Stimulated activated CD4-positive, alpha-beta T cell treated with anti-CD3 and anti-CD28 coated beads, Interleukin-1b, Interleukin-23, amount 100 ng/mL, for 1 hour (primary cell): ENCODE measurements at places on chromosomes 1 and 21.

- no peak for DNase-seq
Observed at GRCh38 chr1:183110326-183110880, 75.7 kb upstream of the LAMC2 start.

- DNase-seq = peak; percentile 27
Observed at GRCh38 chr1:206658264-206658980, 23.1 kb downstream of the DYRK3 start.

DNA sequence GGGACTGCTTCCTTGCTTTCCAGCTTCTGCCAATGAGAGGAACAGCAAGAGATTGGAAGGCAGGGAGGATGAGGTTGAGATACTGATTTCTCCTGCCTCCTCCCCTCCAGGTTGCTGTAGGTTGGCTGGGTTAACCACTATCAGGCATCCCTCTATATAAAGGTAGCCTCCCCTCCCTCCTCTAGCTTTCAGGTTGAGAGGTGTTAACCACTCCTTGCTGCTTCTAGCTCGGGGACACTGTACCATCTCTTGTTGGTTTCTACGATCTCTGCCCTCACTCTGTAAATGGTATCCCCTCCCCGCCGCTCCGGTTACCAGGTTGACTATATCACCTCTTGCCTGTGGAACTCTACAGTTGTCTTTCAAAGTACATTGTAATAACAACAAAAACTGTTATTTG is 16.7 kb downstream of the LPAR3 start:
- no peak for DNase-seq

GRCh38 chr1:30995990-30996612 is 69.4 kb downstream of the PUM1 start:
- DNase-seq = no peak

- no peak for DNase-seq
Observed at GRCh38 chr1:184684285-184685074, 70.2 kb downstream of the EDEM3 start.

DNA sequence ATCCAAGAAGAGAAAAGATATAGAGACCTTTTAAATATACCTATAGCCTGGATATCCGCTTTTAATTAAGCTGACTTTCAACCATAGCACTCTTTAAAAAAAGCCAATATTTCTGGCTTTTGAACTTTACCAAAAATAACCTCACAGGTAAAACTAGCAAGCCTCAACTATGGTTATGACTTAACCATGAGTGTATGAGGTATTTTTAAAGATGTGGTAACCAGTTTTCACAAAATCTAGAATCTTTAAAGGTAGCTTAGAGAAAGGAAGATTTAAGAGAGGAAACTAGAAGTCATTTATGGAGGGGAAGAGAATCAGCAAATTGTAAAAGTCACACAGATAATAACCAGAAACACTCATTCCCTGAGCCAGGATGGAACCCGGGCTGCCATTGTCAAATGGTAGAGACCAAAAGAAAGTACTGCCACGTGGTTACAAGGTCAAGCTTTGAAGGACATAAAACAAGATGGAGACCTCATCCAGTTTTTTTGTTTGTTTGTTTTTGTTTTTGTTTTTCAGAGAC is 288.4 kb upstream of the RGS18 start:
- DNase-seq = no peak

DNA sequence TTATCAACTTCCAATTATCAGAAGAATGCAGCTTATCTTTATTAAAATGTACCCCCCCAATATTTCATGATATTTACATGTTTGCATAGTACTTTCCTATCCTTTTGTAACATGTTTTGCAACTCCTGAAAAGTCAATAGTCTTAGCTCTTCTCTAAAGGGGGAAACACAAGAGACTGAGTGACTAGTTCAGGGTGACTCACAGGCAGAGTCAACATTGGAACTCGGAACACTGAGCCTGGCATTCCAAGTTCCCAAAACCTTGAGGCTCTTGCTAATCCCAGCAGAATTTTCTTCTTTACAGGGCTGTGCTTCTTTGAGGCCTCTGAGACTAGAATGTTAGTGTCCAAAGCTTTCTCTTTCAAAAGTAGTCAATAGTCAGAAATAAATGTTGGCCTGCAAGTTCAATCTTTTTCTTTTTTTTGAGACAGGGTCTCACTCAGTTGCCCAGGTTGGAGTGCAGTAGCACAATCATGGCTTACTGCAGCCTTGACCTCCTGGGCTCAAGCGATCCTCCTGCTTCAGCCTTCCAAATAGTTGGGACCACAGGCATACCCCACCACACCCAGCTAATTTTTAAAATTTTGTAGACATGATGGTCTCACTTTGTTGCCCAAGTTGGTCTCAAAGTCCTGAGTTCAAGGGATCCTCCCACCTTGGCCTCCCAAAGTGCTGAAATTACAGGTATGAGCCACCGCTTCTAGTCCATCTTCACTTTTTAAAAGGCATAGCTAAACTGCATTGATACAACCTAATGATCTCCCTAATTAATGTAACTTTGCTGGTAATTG is 37.5 kb downstream of the ZNF281 start:
- no peak for DNase-seq

DNA sequence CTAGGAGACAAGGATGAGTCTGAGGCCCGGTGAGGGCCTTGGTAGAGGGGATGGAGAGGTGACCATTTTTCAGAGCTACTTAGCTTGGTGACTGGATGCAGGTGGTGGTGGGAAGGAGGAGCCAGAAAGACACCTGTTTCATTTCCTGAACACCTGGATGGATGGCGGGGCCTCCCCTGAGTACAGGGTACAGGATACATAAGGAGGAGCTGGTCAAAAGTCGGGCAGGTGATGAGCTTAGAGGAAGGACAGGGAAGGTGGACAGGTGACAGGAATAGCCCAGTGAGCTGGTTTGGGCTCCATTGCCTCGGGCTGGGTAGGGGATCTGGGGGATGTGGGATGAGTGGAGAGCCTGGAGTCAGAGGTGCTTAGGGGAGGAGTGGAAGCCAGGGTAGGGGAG is 6.3 kb downstream of the FAAH start:
- no peak for DNase-seq

- DNase-seq = no peak
Observed at GRCh38 chr1:218527737-218528136, 182.6 kb downstream of the TGFB2 start.

GRCh38 chr1:26225033-26225831 is 8.8 kb upstream of the CEP85 start:
- no peak for DNase-seq

DNA sequence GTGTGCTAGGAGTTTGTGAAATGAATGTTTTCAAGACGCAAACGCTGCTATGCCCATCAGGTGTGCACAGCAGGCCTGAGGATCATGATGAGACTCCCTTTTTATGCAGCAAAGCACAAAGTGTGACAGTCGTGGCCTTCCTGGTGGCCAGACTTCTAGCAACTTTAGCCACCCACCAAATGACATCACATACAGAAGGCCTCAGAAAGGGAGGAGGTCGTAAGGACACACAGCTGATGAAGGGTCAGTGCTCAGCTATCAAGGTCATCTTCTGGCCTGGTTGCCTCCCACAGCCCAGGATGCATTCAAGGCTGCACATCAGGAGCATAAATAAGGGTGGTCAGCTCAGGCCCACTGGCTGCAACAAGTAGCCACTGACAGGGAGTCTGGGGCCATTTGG is 36.6 kb downstream of the BMP8A start:
- no peak for DNase-seq

GRCh38 chr1:61444288-61444687 is 280.7 kb downstream of the TM2D1 start:
- no peak for DNase-seq

DNA sequence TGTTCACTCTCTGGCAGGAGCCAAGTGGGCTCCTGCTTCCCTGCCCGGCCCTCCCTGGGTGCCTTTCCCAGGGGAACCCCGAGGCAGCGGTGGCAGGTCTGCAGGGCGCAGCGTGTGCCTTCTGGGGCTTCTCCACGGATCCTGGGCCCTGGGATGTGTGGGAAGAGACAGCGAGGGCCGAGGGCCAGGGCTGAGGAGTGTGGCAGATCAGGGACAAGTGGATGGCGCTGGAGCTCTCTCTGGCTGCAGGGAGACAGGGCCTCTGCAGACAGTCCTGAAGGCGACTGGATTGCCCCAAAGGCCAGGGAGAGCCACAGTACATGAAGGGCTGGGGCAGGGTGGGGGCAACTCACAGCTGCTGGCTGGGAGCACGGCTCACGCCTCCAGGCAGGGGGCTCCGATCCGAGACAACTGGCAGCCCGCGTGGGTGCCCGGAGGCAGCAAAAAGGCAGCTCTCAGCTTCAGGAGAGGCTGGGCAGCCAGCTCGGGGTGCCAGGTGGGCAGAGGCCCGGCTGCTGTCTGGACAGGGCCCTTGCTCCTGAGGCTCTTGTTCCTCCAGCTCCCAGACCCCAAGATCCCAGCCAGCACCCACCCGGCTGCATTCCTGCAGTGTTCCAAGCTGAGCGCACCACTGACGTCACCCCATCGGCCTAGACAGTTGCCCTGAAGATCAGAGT is 16.0 kb downstream of the MORN1 start:
- no peak for DNase-seq

DNA sequence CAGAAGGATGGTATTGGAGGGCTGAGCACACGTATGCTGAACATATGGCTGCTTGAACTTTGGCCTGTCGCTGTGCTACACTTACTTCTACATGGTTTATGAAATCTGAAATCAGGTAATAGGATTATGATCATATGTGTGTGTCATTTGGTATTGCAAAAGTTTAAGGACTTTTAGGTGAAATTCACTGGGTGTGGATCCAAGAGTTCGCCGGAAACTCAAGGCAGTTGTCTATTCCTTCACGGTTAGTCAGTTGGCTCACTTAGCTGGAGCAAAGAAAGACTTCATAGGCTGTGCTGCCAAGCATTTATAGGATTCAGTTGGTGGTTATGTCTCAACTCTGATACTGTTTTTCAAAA is 927 bp downstream of the UAP1 start:
- DNase-seq = no peak

GRCh38 chr1:4179914-4180735 is 280.1 kb upstream of the C1orf174 start:
- DNase-seq = no peak

DNA sequence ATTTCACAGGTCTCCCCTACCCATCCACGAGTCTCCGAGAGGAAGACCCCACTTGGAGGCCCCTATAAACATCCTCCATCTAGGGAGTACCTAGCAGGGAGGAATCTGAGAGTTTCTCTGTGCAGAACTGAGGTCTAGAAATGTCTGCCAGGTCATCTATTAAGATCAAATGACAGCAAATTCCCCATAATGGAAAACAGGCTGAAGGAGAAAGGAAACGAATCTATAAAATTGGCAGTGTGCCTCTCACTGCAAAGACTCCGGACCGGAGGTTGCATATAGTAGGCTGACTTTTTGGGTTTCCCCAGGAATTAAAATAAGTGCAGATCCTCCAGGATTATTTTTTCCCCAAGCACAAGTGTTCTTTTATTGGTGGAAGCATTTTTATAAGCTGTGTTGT is 57.7 kb downstream of the NMNAT2 start:
- DNase-seq = no peak

GRCh38 chr1:185406691-185407009 is 89.6 kb upstream of the IVNS1ABP start:
- DNase-seq = no peak

DNA sequence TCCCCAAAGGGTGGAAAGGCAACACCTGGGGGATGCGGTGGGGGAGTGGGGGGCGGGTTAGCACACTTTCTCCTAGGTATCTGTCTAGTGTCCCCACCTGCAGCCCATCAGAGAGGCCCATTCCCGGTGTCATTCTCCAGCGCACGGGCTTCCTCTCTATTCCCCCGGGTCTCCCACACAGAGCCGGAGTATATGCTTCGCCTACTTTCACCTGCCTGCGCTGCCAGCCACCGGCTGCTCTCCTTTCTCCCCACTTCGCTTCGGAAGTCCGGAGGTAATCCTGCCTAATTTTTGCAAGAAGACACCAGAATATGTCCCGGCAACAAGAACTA is 852 bp downstream of the RGS7 start:
- DNase-seq = no peak

DNA sequence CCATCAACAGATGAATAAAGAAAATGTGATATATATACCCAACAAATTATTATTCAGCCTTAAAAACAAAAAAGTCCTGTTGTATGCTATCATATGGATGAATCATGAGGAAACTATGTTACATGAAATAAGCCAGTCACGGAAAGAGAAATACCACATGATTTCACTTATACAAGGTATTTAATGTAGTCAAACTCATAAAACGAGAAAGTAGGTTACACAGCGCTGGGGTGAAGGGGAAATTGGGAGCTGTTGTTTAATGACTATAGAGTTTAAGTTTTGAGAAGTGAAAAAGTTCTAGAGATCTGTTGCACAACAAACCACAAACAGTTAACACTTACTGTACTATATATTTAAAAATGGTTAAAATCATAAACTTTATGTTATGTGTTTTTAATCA is 58.5 kb downstream of the SLC25A24 start:
- DNase-seq = no peak

GRCh38 chr1:110639724-110640386 is 33.7 kb upstream of the KCNA2 start:
- no peak for DNase-seq

DNA sequence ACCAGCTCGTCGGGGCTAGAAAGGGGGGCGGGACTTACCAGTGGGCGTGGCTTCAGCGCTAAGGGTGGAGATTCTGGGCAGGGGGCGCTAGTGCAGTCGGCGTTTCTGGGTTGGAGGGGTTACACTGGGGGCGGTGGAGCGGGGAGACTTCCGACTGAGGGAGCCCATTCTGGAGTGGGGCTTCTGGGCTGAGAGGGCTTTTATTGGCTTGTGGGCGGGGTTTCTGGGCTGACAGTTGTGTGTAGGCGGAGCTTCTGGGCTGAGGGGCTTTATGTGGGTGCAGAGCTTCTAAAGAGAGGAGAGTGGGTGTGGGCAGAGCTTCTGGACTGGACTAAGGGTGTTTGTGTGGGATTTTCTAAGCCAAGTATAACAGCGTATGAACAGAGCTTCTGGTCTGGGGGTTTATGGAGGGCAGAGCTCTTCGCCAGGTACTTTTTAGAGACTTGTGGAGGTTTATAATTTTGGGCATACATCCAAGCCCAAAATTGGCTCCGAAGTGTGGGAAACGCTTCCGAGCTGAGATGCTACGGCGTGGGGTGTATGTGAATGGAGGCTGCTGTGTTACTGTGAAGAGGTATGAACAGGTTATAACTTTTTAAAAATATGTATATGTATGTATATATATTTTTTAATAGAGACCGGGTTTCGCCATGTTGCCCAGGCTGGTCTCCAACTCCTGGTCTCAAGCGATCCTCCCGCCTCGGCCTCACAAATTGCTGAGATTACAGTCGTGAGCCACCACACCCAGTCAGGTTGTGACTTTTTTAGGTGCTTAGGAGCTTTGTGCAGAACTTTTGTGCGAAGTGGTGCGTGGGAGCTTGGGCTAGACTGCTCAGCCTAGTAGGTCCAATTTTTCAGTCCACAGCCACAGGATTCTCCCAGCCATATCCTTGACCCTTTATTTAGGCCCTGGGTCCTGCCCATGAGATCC is 825 bp downstream of the TMEM39B start:
- no peak for DNase-seq

- DNase-seq = no peak
Observed at GRCh38 chr1:12161324-12161661, 5.5 kb upstream of the TNFRSF1B start.

- no peak for DNase-seq
Observed at GRCh38 chr1:18324246-18324645, 156.5 kb upstream of the KLHDC7A start.

DNA sequence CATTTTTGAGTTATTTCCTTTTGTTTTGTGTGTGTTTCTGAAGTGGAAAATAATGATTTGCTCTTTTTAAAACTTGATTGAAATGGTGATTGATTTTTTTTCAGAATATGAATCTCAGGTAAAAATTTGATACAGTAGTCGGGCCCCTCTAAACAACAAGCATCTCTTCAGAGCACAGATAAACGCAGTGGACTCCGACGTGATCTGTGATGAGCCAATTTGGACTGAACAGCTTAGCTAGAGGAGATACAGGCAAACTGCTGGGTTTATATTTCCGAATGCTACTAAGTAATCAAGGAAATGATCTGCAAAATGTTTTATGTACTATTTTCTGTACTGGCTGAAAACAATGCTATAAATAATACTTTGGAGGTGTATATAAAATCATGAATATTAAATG is 705.7 kb upstream of the RGS18 start:
- no peak for DNase-seq
